ENCODE measurements at places on chromosomes 6 and 20.

DNA sequence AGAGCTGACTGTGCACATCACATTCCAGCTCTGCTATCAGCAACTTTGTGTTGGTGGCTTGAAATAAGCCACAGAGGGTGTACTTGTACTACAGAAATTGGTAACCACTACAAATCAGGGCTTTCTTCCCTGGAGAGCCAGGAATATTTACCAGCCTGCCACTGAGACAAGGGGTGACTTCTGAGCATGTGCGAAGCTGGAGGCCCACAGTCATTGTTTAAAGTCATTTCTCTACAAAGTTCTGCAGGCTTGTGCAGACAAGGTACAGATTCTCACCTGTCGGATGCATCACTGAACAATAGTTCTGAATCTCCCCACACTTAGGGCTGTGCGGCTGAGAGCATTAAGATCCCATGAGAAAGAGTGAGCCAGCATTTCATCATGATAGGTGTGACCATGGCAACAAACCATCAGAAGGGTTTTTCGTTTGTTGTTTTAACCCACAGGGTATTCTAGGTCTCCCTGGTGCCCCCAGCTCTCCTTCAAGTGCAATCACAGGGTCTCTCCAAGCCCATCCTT, 292.8 kb downstream of the CDC5L start:
- no peak for DNase-seq

GRCh38 chr6:40419377-40419776, 167.8 kb downstream of the LRFN2 start:
- no peak for DNase-seq

GRCh38 chr6:114449659-114450058, 106.8 kb upstream of the HS3ST5 start:
- DNase-seq, result no peak

- DNase-seq, result peak; percentile 74
Measured at GRCh38 chr6:157756708-157757429, 66.2 kb upstream of the SNX9 start.

DNA sequence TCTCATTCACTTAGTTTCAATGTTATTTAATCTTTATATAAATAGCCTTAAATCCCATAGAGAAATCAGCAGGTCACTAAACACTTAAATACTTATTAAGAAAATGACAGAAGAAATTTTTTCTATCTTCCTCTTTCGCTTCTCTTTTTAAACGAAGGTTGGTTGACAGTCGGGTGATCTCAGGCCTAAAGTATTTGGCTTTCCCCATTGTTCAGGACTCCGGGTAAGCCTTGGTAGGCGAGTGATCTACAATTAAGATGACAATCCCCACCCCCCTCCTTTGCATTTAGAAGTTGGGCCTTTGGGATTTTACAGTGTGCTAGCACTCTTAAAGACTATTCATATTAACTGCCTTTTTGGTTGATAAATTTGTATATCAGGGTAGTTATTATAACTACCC, 19.7 kb upstream of the UTRN start:
- no peak for DNase-seq

DNA sequence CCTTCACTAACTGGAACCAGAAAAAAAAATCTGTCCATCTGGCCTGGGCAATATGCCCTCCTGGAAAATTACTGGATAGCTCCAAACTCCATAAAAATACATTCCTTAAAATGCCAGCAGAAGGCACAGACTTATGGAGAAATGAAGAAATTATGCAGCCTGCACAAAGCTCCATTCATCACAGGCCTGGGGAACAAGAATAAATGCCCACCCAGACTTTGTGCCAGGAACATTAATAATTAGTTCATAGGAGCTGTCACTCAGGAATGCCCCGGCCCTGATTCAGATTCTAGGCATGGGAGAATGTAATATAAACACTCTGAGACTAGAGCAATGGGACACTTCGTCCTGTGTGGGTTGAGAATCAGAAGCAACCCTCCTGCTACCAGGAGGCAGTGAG, 199.3 kb downstream of the OTOR start:
- DNase-seq, result no peak

DNA sequence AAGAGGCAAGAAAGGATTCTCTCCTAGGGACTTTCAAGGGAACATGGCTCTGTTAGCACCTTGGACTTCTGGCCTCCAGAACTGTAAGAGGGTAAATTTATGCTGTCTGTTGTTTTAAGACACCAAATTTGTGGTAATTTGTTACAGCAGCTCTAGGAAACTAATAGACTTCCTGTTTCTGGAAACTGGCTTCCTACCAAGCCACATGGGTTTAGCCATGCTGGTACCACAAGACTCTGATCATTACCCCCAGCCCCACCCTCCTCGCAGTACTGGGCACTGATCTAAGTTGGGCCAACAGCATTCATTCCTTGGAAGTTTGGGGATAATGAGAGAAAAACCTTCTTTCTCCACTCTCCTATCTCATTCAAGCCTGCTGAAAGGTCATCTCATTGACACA, 109.5 kb upstream of the SMLR1 start:
- DNase-seq, result no peak

DNA sequence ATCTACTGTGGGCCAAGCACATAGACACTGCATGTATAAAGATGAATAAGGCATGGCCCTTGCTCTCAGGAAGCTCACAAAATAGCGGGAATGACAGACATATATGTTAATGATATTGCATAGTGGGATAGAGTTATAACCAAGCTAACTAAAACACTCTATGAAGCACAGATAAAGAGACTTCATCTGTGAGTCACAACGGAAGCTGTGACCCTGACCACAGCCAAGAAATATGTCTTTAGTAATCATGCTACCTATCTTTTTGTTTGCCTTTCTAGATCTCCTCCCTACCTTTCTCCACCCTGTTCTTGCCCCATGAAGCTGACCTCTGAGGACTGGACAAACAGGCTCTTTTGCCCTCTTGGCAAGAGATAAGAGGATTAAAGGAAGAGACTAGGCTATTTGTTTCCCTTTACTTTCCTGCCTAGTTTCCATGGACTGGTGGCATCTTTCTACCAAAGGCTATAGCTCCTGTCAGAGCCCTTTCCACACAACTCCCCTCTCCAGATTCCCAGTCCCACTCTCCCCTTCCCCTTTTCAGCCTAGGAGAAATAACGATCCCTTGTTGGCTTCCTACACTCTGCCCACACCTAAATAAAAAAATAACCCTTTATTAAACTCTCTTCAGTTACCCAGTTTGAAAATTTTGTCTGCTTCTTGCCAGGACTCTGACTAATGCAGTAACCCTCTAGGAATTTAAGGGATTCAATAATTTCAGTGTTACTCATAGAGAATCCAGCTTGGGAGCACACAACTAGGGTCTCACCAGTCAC, 504.9 kb upstream of the MARCKS start:
- DNase-seq, result no peak

DNA sequence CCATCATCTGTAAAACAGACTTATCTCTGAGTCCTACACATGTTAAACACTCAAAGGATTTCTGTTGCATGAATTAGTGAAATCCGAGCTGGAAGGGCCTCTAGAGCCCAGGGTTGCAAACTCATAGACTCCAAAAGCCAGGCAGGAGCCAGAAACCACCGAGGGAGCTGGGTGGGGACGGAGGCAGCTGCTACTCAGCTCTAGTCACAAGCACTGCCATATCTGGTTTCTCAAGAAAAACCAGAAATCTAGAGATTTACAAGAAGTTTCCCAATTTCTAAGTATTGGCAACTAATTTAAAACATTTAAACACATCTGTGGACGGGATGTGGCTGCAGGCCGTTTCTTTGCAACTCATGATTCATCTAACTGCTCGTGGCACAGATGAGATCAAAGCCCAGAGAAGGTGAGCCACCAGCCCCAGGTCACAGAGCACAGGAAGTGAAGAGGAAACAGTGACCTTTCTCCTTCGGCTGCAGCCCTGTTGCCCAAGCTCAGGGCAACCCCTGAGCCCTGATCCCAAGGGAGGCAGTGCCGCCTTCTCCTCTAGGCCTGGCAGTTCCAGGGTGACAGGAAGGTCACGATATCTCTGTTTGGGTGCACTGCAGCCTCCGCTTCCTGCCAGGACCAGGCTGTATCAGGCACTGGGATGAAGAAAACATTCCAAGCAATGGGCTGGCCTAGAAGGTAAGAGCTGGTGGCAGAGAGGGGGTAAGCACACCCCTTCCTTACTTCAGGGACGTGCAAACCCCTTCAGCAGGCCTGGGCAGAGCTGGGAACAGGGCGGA, 26.4 kb upstream of the PTGIS start:
- peak; percentile 57 for DNase-seq

- DNase-seq, result no peak
Measured at GRCh38 chr6:149461670-149462069, 23.1 kb downstream of the ZC3H12D start.

DNA sequence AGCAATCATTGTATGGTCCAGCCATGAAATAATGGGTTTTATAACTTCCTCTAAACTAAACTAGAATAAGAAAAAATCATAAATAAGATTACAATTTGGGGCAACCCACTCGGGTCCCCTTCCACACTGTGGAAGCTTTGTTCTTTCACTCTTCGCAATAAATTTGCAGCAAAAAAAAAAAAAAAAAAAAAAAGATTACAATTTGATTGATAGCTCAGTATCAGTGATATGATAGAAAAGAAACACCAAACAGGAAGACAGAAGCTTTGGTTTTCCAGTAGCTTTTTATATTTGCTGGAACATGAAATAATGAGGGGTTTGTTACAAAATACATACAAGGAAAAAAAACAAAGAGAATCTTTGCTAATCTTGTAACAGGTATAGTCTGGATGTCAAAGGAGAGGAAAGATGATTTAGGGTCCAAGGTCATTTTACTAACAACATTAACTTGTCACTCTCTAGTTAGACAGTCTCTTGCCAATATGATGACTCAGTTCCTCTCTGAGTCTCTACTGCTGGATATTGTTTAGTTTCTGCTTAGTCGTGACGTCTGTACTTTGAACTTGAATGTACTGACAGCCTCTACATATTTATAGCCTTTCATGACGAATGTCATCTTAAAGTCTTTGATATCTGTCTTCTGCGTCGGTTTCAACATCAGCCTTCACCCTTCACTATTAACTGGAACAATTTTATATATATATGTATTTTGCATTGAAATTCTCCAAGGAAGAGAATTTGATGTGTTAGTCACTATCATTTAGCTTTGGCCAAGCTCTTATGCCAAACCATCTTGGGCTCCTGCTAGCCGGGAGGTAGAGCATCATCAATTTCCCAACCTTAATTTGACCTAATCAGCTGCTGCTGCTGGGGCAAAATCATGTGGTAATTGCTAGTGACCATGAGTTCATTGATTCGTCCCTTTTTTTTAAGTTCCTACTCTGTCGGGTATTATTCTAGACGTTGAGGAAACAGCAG, 213.1 kb upstream of the STXBP5 start:
- DNase-seq, result no peak

GRCh38 chr20:5222919-5223634, 93.7 kb downstream of the PROKR2 start:
- DNase-seq, result peak; percentile 20

GRCh38 chr6:70257768-70258273, 45.1 kb downstream of the COL9A1 start:
- DNase-seq, result no peak

- no peak for DNase-seq
Measured at GRCh38 chr6:17979479-17979878, 8.0 kb downstream of the KIF13A start.

DNA sequence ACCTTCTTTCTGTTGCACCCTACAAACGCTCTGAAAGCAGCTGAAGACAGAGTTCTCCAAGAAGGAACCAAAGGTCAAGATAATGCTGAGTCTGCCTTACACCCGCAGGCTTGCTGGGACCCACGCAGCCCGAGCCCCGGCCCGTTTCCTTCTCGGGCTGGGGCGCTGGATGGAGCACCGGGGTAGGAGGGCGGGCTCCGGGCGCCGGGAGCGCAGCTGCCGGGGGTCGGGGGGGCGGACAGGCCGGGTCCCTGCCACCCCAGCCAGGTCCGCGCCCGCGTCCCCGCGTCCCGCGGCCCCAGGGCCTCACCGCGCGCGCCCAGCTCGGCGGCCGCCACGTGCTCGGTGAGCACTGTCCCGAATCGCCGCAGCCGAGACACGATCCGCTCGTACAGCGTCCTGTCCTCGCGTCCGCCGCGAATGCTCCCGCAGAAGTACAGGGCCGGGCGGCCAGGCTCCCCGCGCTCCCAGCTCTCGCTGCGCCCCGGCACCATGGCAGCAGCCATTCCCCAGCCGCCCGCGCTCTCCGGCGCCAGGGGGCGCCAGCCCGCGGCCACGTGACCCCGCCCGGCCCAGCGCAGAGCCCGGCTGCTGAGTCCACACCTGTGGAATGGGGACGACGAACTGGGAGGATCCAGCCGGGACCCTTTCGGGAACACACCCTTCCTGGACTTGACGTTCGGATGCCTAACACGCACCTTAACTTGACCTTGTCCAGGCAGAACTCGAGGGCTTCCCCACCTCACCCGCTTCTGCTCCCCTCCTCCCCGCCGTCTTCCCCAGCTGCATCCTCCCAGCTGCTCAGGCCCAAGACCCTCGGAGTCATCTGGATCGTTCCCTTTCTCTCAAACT, at the start of gene DNPH1:
Gene DNPH1 (minus strand): TSS at position 531 of the 852 bp plus-strand sequence. CDS start 25 bp downstream, at position 506.
- peak; percentile 74 for DNase-seq

GRCh38 chr20:48098099-48098498, 312.8 kb upstream of the SULF2 start:
- no peak for DNase-seq
